ENCODE measurements at places on chromosomes 6 and 20.

GRCh38 chr6:5390177-5390576, 128.9 kb downstream of the FARS2 start:
- no peak for DNase-seq

- DNase-seq, result no peak
Observed at GRCh38 chr6:169230946-169231789, 22.5 kb downstream of the THBS2 start.

- no peak for DNase-seq
Observed at GRCh38 chr6:103769431-103769830, 1090.3 kb downstream of the HACE1 start.

DNA sequence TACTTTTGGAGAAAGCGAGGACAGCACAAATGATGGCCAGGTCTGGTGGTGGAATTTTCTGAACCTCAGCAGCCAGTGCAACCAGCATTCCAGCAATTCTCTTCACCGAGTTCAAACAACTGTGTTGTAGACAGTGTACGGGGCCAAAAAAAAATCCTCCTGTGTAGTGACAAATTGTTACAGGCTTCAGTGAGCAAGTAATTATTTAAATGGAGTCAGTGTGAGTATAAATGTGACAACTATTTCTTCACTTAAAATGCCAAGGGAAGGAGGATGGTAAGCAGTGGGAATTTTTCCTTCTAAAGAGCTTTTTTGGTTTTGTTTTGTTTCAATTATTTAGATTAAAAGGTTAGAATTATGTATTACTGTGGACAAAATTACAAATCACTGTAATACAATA, 154.1 kb downstream of the TMEM242 start:
- DNase-seq, result no peak

- DNase-seq, result no peak
Observed at GRCh38 chr20:40410028-40410427, 279.0 kb downstream of the MAFB start.

DNA sequence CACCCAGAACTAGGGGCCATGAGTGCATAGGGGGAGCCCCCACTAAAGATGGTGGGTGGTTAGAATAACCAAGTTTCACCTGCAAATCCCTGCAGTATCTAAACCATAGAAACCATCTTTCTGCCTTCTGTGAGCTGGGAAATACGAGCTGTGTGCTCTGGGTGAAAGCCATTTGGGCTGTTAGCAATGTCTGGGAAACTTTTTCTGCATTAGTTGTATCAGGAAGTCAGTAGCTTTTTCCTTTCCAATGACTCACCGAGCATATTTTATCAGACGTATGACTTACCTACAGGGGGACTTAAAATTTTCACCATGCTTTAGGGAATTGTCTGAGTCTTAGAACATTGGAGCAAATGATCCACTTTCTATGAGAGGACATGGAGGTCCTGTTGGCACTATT, 584.0 kb downstream of the QKI start:
- DNase-seq, result no peak

GRCh38 chr6:39772559-39773273, 19.5 kb upstream of the DAAM2 start:
- DNase-seq, result no peak

DNA sequence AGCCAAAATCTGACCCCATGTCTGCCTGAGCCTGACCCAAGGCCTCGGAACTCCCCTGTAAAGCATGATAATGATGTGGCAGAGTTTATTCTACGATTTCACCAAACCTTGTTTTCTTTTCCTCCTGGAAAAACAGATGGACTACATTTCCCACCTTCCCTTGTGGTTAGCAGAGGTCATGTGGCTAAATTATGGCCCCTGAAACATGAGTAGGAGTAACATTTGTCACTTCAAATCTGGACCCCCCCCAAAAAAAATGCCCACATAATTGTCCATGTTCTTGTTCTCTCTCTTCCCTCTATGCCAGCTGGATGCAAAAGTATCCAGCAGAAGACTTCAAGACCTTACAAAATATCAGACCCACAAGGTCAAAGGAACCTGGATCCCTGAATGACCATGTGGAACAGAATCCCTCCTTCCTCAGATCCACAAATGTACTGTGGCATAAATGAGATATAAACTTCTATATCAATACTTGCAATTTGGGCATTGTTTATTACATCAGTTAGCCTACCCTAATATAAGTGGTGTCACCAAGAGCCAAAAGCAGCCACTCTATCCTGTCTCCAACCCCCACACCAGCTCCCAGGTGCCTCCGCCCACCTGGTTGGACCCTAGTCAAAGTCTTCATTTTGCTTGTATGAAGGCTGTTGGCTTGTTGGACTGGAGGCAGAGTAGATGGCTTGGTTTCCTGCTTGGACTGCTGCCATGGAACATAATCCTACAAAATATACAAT, 1.4 kb downstream of the C20orf96 start:
- DNase-seq, result no peak

GRCh38 chr6:27837625-27838057, 74.6 kb downstream of the OR2B2 start:
- no peak for DNase-seq

DNA sequence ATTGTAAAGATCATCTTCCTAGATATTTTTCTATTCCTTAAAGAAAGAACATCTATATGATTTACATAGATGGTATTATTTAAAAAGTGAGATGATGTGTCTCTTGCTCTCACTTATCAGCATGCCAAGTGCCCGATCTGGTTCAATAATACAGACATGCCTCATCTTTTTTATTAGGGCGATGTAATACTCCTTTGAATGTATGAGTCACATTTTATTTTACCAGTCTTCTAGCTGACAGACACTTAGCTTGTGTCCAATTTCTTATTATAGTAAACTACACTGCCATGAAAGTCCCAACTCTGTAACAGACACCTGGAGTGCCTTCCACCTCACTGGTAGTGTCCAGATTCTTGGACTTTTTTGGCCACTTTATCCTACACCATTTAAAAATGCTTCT, 586.6 kb upstream of the BTBD3 start:
- DNase-seq, result no peak

GRCh38 chr6:161220346-161220745, 53.5 kb downstream of the AGPAT4 start:
- DNase-seq, result no peak

GRCh38 chr20:36613974-36614373, 8.4 kb downstream of the RAB5IF start:
- DNase-seq, result no peak

GRCh38 chr6:109783250-109783986, 92.3 kb downstream of the FIG4 start:
- no peak for DNase-seq

GRCh38 chr6:39403304-39403703, 80.8 kb upstream of the KCNK16 start:
- DNase-seq, result no peak

DNA sequence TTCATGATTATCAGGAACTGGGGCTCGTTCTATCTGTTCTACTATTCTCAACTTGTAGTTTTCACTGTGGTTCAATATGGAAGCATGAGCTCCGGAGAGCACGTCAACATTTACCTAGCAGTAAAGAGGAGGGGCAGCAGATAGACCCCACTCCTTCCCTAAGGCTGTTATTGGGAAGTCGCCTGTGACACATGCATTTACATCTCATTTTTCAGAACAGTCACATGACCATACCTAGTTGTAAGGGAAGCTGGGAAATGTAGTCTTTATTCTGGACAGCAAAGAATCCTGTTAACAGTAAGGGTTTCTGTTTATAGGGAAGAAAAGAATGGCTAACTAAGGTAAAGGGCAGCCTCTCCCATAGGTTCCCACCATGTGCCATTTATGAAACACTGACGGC, 158.3 kb downstream of the ZFP64 start:
- no peak for DNase-seq

All from T-helper 2 cell (primary cell).